ENCODE measurements at places on chromosomes 13 and 19.
A peak's percentile ranks its signal among the peaks of the same experiment; 100 is the strongest.

- DNase-seq: no peak
Measured at GRCh38 chr13:24165746-24166145, 5.2 kb downstream of the SPATA13 start.

DNA sequence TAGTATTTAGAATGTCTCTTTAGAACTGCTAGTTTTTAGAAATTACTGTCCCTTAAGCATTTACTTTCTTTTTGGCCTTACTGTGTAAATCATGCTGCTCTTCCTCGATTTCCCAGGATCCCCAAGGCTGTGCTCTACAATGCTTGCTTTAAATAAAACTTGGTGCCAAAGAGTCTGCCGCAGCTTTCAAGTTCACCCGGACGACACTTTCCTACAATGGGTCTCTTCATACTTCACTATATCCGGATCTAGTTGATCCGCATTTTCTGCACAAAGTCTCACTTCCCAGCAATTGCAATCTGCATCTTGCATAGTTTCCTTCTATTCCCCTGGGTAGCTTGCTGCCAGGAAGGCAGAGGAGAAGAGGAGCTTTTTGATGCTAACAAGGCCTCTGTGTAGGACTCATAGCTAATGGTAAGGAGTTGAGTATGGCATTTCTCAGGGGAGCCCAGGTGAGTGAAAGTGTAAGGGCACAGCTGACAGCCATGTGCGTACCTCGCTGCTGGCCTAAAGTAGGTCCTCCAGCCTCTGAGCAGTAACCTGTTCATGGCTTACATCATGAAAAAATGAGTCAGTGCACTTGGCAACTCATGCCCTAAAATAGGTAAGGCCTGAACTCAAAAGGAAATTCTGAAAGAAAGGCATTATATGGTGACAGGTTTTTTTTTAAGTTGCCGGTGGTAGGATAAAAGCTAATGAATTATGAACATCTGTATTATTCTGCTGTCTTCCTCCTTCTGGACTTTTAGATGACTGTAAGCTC lies 101.6 kb downstream of the ENOX1 start:
- no peak for DNase-seq

GRCh38 chr13:71842003-71842402 lies 25.0 kb downstream of the DACH1 start:
- DNase-seq: no peak

DNA sequence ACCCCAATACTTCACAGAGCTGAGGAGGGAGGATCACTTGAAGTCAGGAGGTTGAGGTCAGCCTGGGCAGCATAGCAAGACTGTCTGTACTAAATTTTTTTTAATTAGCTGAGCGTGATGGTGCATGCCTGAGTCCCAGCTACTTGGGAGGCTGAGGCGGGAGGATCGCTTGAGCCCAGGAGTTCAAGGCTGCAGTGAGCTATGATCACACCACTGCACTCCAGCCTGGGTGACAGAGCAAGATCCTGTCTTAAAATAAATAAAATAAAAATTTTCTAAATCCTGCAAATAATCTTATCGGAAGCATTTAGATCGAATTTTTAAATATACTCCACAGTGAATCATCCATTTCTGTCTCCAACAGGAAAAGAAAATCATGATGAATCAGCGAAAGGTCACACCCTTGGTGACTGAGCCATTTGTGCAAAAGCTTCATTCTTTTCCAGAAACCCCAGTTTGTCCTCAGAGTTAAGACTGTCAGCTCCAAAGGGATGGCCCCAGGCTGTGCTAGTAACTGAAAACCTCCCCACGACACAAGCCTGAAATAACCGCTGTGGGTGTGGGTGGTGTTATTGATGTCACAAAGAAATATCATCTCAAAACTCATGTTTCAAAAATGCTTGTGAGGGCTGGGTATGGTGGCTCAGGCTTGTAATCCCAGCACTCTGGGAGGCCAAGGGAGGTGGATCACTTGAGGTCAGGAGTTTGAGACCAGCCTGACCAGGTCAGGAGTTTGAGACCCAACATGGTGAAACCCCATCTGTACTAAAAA lies 167.6 kb downstream of the PTPRS start:
- no peak for DNase-seq

DNA sequence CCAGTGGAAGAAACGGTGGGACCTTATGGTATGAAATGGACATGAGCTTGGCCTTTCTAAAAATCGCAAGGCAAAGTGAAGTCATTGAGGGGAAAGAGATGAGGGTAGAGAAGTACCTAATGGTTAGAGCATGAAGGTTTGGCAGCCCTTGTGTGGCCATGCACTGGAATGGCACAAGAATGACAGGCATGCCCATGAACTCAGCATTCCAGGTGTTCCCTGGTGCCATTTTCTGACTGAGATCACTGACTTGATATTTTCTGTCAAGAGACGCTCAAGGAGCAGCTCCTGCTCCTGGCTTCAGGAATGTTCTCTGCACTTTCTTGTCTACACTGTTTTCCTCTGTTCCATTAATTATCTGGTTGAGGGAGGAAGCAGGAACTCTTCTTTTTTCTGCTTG lies 225.0 kb upstream of the SLC10A2 start:
- no peak for DNase-seq

DNA sequence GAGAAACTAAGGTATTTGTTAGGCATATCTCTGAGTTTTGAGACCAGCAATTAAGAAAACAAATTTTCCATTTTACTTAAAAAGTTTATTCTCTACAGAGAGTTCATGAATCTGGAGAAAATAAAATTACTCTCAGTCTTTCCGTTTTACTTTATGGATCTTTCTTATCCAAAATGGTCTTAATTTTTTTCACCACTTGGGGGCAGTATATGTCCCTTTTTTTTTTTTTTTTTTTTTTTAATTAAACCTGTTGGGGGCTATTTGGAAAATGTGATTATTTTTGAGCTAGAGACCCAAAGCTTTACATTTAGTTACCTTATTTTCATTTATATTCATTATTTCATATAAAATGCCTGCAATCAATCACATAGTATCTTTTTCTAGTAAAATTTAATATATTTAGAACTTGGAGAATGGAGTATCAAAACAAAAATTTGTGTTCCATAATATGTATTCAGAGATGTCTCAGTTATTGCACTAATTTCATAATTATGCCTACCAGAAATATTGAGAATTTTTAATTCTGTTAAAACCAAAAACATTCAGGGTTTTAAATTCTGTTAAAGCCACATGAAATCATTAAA lies 27.1 kb downstream of the PIBF1 start:
- peak; percentile 10 for DNase-seq

GRCh38 chr19:855566-856120 lies 3.5 kb downstream of the ELANE start:
- DNase-seq: no peak

GRCh38 chr19:28009696-28010095 lies 1203.3 kb downstream of the UQCRFS1 start:
- no peak for DNase-seq

DNA sequence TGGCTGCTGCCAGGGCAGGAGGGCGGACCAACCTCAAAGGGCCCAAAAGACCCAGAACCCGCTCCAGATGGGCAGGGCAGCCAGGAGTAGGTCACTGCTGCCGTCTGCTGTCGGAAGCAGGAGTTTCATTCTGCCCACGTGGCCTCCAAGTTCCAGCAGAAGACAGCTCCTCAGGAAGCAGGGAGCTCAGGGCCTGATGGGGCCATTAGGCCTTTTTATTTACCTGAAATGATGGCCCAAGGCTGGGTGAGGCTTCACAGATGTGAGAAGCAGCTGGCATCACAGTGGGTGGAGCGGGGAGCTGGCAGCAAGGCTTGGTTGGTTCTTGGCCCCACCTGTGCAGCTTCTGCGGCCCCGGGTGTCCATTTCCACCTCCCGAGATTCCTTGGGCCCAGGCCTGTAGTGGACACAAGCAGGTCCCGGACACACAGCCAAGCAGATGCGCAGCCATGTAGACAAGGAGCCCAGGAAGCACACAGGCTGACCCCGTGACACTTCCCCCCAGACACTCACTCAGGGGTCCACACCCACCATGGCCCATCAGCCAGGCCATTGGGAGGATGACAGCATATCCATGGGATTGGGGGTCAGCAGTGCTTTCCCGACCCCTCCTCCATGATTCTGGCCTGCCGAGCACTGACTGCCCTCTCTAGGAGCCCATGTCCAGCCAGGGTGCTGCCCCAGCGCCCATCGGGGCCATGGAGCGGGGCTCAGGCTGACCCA lies 26.4 kb downstream of the C13orf46 start:
- no peak for DNase-seq

DNA sequence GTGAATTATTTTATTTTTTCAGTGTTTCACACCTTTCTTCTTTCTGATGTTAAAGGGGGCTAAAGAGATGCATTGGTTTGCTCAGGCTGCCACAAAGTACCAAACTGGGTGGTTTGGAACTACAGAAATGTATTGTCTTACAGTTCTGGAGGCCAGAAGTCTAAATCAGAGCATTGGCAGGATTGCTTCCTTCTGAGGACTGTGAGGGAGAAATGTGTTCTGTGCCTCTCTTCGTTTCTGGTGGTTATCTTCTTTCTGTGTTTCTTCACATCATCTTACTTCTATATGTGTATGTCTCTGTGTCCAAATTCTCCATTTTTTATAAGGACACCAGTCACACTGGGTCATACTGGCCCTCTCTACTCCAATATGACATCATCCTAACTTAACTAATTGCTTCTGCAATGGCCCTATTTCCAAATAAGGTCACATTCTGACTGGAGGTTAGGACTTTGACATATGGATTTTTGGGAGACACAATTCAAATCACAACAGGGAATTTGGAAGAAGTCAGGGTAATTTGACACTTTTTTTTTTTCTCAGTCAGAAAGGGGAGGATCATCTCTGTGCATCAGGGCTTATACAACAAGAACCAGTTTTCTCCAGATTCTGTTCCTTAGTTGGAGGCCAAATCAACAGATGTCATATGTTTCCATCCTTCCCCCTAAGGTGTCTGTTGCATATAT lies 188.2 kb downstream of the KCNRG start:
- DNase-seq: no peak

DNA sequence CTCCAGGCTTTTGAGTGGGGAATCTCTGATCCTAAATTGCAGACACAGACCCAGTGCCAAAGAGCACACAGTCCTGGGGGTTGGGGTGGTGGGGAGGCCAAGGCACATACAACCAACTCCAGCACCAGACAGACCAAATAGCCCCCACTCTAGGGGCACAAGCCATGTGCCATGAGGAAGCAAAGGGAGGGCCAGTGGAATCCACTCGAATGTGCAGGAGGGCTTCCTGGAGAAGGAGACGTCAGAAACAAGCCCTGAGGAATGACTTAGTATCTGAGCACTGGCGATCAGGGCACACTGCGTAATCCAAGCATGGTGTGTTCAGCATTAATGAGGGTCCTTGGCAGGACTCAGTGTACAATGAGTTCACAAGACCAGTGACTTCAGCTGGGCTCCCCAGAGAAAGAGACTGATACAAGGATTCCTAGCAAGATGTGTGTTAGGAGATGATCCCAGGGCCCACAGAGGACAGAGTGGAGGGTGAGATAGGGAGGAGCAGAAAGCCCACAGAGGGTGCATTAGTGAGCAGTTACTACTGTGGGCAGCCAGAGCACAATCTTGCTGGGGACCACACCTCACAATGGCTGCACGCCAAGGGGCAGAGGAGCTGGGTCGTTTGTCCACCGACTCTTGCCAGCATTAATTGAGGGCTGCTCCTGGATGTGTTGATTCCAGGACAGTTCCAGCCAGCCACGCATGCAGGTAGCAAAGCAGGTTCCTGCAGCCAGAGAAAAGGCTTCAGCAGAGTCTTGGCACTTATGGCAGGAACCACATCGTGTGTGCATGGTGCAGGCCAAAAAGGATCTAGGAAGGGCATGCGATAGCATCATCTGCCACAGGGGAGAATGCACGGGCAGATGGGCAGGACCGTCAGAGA lies 152.6 kb upstream of the VSTM2B start:
- DNase-seq: no peak

- no peak for DNase-seq
Measured at GRCh38 chr19:580274-580835, 8.0 kb downstream of the BSG start.

- peak; percentile 96 for DNase-seq
Measured at GRCh38 chr19:639253-640160, at the start of gene FGF22. FGF22 (plus strand) TSS chr19:639879; CDS start chr19:639926, 47 bp downstream.

DNA sequence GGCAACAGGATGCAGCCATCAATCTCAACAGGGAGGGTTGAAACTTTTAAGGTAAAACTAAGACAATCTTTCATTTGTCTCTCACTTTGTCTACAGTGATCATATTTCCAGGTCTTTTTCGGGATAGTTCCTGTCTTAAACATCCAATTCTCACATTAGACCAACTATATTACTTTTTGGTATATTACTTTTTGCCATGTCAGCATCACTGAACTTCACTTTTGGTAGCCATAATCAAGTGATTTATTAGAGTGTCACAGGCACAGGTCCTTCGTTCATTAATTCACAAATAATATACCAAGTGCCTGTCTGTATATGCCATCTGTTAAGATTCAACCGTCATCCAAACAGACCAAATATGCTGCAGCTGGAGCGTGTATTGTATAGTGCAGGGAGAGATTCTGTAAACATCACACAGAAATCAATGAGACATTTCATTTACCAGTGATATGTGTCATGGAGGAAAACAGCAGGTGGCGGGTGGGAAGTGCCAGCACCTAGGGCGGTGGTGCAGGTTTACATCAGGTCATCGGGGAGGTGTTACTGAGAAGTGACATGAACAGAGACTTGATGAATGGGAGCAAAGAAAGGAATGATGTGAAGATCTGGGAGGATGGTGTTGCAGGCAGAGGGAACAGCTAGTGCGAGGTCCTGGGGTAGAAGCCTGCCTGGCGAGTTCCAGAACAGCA lies 24.9 kb downstream of the ARHGEF7 start:
- no peak for DNase-seq

- peak; percentile 70 for DNase-seq
Measured at GRCh38 chr19:862581-863314, 3.3 kb downstream of the CFD start.

DNA sequence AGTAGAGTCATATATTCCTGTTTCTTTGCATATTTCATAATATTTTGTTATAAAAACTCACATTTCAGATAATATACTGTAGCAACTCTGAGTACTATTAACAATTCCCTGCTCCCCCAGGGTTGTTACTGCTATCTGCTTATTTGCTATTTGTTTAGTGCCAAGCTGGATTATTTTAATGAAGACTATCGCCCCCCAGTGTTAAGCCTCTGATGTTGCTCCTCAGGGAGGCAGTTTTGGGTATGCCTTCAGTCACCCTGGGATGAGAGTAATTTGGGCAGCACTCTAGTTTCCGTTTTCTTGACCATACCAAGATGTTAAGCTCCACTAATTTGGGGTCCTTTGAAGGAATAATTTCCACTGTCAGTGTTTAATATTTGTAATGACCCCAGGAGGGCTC lies 46.0 kb downstream of the MICU2 start:
- peak; percentile 24 for DNase-seq

DNA sequence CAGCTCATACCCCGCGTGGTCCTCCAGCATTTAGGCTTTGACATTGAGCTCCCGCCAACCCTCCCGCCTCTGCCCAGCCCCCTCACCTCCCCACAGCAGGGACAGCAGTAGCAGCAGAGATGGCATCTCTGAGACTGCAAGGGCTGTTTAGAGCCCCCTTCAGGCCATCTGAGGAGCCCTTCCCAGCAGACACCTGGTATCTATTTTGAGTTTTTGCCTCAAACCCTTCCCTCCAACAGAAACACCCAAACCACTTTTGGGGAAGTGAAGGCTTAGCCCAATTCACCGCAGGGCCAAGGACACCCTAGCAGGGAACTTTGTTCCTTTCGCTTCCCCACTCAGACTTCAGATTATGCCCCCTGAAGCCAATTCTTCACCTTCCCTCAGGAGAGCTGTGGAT lies 6.3 kb upstream of the ZNF175 start:
- DNase-seq: no peak

- no peak for DNase-seq
Measured at GRCh38 chr19:7965921-7966665, 22.6 kb upstream of the TIMM44 start.

- DNase-seq: no peak
Measured at GRCh38 chr13:44218501-44219240, 155.0 kb upstream of the SERP2 start.

GRCh38 chr13:45554604-45555109 lies 60.9 kb downstream of the ERICH6B start:
- DNase-seq: no peak

Data from CD4-positive, alpha-beta T cell treated with Interleukin-2 at 100 ng/mL for 4 hours (primary cell).